Epithelial cell of proximal tubule (primary cell): ENCODE measurements at places on chromosomes 2 and 18.

- DNase-seq: no peak
Measured at GRCh38 chr2:145141981-145142380, 622.1 kb upstream of the ZEB2 start.

- no peak for DNase-seq
Measured at GRCh38 chr2:70920367-70920715, 15.4 kb upstream of the ATP6V1B1 start.

- no peak for DNase-seq
Measured at GRCh38 chr2:200618590-200619021, 32.8 kb downstream of the AOX1 start.

GRCh38 chr2:17538844-17539554 lies 1.5 kb upstream of the VSNL1 start:
- peak; percentile 31 for DNase-seq

GRCh38 chr2:15634846-15635490 lies 43.3 kb downstream of the DDX1 start:
- no peak for DNase-seq

DNA sequence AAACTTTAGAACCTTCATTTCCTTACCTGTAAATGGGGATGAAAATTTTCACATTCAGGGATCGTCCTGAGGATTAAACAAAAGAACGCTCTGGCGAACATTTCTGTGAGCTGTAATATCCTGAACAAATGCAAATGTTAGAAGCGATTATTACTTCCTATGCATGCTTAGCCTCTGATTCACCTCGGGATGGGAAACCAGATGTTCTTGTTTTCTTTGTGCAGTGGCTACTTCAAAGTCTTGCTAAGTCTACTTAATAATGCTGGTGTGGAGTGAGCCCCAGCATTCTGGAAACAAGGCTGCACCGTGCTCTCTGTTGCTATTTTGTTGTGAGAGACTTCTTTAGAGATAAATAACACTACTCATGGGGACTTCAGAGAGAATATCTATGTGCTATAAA lies 119.1 kb upstream of the PELI1 start:
- DNase-seq: no peak

DNA sequence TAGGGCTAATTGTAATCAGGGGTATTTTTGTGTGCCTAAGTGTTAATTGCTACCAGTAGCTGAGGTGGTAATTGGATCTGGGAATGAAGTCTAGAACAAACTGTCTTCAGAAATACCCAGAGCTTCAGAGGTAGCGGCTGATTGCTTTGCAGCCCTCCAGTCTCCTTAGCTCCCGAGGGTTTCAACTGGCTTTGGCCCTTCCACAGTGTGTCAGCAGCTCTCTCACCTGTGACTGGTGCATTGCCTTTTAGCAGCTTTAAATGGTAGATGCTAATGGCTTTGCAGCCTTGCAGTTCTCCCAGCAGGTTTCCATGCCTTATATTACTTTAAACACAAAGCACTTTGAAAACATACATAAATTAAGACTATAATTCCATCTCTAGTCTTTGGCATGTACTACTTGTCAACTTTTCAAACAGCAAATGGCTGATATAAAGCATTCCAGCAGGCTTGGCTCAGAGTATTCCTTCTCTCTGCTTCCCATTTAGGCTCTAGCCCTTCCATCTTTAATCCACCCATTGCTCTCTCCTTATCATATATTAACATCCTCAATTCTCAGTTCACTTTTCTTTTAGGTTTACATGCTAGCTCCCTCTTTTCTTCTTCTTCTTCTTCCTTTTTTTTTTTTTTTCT lies 156.4 kb upstream of the GALNT13 start:
- no peak for DNase-seq

- no peak for DNase-seq
Measured at GRCh38 chr18:13534631-13535030, 191.7 kb downstream of the FAM210A start.

- DNase-seq: no peak
Measured at GRCh38 chr2:73897934-73898333, 5.1 kb downstream of the ACTG2 start.

- DNase-seq: no peak
Measured at GRCh38 chr2:168712053-168712452, 90.4 kb upstream of the NOSTRIN start.

DNA sequence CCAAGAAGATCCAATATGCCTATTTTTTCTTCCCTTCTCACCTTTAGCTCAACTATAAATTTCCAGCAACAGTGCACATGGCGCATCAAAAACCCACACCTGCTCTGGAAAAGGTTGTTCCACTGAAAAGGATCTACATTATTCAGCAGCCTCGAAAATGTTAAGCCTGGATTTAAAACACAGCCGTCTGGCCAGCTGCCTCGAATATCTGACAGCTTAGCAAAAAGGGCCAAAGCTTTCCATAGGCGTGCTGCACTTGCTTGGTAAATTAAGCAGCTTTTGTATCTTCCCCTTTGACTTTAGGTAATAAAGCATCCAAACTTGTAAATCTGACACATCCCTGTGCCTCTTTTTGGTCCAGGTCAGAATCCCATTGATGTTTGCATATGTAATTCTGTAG lies 20.5 kb downstream of the DAPL1 start:
- no peak for DNase-seq

GRCh38 chr18:48862678-48863270 lies 88.0 kb downstream of the SMAD7 start:
- DNase-seq: no peak

- no peak for DNase-seq
Measured at GRCh38 chr2:240466579-240467148, 31.2 kb downstream of the GPC1 start.

GRCh38 chr2:69789772-69790600 lies 39.5 kb upstream of the GMCL1 start:
- DNase-seq: no peak

DNA sequence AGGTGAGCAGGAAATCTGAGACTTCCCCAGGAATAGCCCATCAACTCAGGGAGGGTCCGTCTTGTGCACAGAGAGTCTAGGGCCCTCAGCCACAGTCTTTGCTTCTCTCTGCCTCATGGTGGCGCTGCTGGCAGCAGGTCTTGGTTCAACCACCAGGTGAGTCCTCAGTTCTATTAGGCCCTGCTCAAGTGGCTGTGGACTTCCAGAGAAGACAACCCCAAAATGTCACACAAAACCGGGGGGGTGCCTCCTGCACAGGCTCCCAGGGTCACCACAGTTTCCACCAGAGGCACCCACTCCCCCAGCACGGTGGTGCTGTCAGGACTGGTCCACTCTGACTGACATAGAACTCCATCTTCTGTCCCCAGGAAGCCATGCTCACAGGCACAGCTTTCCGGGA lies 2.4 kb upstream of the CHRNG start:
- no peak for DNase-seq

DNA sequence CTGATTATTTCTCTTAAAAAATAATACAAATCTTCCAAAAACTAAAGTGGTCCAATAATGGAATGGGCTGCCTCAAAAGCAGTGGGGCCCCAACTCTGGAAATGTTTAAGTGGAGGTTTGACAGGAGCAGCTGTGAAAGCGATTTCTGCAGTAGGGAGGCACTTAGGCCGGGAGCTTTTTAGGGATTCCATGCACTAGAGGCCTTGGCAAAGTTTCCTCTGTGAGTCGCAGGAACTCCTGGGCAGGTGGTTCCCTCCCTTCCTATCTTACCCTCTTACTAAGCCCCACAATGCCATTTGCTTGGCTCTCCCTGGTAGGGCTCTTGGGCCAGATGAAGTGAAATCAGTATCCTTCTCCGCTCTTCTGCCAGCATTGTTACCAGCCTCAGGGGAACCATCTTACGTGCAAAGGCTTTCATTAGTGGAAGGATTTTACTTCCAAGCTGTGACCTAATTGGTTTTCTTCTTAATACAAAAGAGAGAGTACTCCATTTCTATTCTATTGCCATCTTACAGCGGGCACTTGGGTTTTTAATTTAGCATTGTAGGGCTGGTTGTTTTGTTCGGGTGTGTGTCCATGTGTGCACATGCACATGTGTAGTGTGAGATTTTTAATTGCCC lies 34.3 kb upstream of the C18orf32 start:
- DNase-seq: no peak

GRCh38 chr2:3505771-3506170 lies 13.6 kb downstream of the ADI1 start:
- DNase-seq: no peak

- no peak for DNase-seq
Measured at GRCh38 chr2:238327751-238328150, 7.4 kb downstream of the TRAF3IP1 start.

DNA sequence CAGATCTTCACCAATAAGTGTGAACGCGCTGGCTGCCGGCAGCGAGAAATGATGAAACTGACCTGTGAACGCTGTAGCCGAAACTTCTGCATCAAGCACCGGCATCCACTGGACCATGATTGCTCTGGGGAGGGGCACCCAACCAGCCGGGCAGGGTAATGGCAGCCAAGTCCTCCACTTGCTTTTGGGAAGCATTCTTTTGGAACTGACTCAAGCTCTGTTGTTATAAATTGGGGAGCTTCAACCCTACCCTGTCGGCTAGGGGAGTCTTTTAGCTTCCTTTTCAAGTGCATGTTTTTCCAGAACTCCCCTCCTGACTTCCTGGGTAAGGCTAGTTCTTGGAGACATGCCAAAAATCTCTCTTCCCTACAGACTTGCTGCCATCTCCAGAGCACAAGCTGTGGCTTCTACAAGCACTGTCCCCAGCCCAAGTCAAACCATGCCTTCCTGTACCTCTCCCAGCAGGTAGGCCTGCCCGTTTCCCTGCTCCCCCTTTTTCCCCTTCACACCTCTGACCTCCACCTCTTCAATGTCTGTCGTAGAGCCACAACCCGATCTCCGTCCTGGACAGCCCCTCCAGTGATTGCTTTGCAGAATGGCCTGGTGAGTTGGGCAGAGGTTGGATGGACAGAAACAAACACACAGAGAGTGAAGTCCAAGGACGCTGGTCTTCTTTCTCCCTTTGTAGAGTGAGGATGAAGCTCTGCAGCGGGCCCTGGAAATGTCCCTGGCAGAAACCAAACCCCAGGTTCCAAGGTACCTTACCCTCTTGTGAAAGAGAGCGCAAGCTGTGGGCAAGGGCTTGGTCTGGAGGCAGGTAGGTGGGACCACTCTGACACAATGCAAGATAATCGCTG lies 1.5 kb downstream of the ZFAND2B start:
- no peak for DNase-seq

- no peak for DNase-seq
Measured at GRCh38 chr18:5979971-5980457, 84.7 kb upstream of the TMEM200C start.

DNA sequence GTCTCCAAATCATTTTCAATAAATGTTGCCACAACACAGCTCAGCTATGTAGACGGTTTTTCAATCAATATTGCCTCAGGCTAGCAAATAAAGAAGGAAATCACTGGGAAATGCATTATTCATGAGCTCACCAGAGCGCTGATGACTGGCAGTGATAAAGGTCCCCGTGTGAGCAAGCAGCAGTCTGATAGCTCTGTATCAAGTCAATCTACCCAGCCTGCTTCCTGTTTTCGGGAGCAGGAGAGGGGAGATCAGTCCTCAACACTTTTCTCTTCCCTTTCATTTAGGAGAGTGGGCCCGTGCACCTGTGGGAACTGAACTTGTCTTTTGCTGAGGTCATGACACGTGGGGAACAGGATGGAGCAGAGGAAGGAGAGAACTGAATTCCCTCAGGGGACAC lies 253.9 kb upstream of the SIX2 start:
- DNase-seq: no peak

- DNase-seq: no peak
Measured at GRCh38 chr2:191031256-191031655, 17.3 kb upstream of the STAT1 start.

DNA sequence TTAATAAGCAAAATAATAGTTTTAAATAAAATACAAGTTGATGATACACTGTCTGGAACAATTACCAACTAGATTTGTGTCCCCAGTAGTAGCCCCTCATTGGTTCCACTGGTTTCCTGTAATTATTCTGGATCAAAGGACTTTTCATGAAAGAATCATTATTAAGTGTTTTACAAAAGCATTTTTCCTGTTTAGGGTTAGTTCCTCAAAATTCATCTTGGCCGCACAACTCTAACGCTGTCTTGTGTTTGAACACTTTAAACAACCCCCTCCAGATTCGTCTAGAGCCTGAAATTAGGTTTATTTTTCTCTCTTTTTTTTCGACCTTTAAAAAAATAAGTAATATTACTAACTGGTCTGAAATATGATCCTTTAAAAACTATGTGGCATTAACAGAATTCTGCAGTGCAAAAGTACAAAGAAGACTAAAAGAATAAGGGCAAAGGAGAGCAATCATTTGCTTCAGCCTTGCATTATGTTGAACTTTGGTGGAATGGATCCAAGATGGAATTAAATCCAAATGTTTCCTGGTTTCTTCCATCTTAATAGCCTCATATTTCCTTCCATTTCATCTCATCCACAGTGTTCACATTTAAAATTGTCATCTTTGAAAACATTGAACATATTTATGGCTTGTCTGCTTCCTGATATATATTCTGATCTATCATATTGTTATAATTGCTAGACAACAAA lies 678.4 kb downstream of the IRS1 start:
- DNase-seq: no peak

GRCh38 chr18:39424261-39424660 lies 1858.7 kb upstream of the CELF4 start:
- no peak for DNase-seq

- DNase-seq: no peak
Measured at GRCh38 chr18:23523429-23524212, 20.3 kb downstream of the RMC1 start.

- DNase-seq: no peak
Measured at GRCh38 chr2:226763320-226763719, 36.3 kb downstream of the IRS1 start.

DNA sequence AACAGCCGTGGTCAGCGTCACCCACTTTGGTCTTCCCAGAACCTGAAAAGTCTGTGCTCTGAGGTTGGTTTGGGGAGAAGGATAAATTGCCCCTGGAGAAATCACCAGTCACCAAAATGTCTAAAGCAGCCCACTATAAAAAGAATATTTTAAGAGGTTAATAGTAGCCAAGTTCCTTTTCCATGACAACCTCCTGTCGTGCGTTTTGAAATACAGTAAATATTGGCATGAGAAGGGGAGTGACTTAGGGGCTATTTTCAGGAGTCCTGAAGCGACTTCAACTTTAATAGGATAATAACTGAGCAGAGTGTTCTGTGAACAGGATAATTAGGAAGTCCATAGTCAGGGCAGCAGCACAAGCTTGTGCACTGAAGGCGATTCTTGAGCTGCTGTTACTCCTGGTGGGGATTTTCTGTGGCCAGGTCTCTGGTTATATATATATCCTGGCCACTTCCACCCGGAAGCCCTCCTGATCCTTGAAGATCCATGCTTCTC lies 49.3 kb downstream of the RNF144A start:
- no peak for DNase-seq

DNA sequence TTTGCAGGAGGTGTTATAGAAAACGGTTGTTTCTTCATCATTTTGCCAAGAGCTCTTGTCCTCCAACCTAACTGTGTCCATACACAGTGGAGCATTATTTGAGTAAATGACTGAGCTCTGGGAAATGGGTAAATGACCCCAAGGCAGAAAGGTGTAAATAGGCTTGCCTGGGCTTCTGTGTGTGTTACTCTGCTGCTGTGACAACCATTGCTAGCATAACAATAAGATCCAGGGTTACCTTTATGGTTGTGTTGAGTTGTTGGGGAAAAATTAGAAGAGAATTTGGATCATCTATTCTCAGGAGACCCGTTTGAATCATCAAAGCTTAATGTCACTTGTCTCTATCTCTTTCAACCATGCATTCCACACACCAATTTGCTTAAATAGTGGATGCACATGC lies 672.7 kb downstream of the DPP10 start:
- DNase-seq: no peak
